Bronchus fibroblast of lung (primary cell): ENCODE measurements at places on chromosomes 16 and 17. TPM values are rescaled to one million over a fixed set of nuclear protein-coding genes. Genes with fewer than 3 reads are reported as not detected.

Gene KRT36
- not detected in 2 replicates for total RNA-seq

Gene HBA2
- total RNA-seq, result 1.6 and 1.7 TPM in 2 replicates

Gene HOXB2
- 50.4 and 52.6 TPM in 2 replicates for total RNA-seq

Gene OR4D1
- not detected in 2 replicates for total RNA-seq

Gene FAM117A
- total RNA-seq, result 4.7 and 5.5 TPM in 2 replicates

Gene LRRC75A
- 0.34 and 0.59 TPM in 2 replicates for total RNA-seq

Gene JPT2
- total RNA-seq, result 43.7 and 48.3 TPM in 2 replicates

Gene KRTAP9-8
- total RNA-seq, result not detected in 2 replicates

Gene KRT32
- not detected in 2 replicates for total RNA-seq

Gene NPB
- total RNA-seq, result 1.3 TPM in 2 replicates

Gene HERPUD1
- 97.0 and 103 TPM in 2 replicates for total RNA-seq

Gene LRRC46
- 0.15 TPM in 1 of 2 replicates, not detected in the other for total RNA-seq

Gene CD300E
- total RNA-seq, result not detected in 2 replicates

Gene TRPV2
- 38.3 and 39.7 TPM in 2 replicates for total RNA-seq

Gene FNDC8
- not detected in 2 replicates for total RNA-seq

Gene KRT24
- total RNA-seq, result not detected in 2 replicates
